ENCODE measurements at places on chromosomes 11 and 22. TPM values are rescaled to one million over a fixed set of nuclear protein-coding genes. Genes with fewer than 3 reads are reported as not detected.
A peak's percentile ranks its signal among the peaks of the same experiment; 100 is the strongest.

Gene SMIM35
- total RNA-seq = not detected

GRCh38 chr11:102685754-102686153 lies 19.8 kb downstream of the MMP27 start:
- no peak for DNase-seq

DNA sequence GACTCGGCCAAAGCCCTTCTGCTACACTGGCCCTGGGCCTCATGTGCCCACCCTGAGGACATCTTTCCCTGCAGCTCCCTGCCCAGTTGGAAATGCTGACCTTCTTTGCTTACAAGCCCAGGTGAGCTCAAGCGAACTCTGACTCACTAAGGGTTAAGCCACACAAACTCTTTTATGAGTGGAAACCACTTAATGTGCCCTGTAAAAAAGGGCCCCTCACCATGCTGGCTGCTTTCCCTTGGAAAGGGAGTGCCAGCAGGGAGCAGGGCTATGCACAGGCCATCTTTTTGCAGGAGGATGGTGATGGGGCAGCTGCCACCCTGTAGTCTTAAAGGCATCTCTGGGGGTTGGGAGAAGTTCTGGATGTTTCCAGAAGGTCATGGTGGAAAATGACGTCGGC lies 18.7 kb downstream of the EHF start:
- DNase-seq = no peak

Gene DENND5A
- total RNA-seq = 49.1 TPM

Gene VPS51
- 450 TPM for total RNA-seq

- no peak for DNase-seq
These were observed 20.7 kb upstream of the SUSD2 start for GRCh38 chr22:24160546-24160945.

Gene FADS3
- total RNA-seq = 73.5 TPM

DNA sequence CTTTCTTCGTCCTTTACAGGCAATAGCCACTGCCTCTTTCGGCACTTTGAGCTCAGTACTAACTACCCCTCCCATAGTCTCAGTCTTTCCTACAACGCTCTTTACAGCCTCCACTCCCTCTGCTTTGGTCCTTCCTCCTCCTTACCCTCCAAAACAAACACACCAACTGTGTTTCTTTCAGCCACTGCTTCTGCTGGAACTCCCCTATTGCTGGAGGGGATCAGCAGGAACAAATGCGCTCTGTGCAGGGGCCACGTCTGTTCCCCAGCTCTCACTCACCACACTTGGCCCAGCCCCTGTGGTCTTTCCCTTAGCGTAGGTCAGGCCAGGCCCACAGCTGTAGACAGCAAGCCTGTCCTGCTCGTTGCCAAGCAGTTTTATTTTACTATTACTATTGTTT lies 42.3 kb downstream of the PC start:
- DNase-seq = no peak

GRCh38 chr11:64751136-64751535 lies 7.2 kb upstream of the RASGRP2 start:
- no peak for DNase-seq

- peak; percentile 48 for DNase-seq
These were observed 137.1 kb downstream of the ARHGAP42 start for GRCh38 chr11:100824041-100824809.
